ENCODE measurements at places on chromosomes 1 and 21. TPM values are rescaled to one million over a fixed set of nuclear protein-coding genes. Genes with fewer than 3 reads are reported as not detected.

CNIH3 gene
- 1.4 TPM for total RNA-seq

NBPF6 gene
- not detected for total RNA-seq

ASB17 gene
- not detected for total RNA-seq

KRTAP6-3 gene
- total RNA-seq = not detected

DNA sequence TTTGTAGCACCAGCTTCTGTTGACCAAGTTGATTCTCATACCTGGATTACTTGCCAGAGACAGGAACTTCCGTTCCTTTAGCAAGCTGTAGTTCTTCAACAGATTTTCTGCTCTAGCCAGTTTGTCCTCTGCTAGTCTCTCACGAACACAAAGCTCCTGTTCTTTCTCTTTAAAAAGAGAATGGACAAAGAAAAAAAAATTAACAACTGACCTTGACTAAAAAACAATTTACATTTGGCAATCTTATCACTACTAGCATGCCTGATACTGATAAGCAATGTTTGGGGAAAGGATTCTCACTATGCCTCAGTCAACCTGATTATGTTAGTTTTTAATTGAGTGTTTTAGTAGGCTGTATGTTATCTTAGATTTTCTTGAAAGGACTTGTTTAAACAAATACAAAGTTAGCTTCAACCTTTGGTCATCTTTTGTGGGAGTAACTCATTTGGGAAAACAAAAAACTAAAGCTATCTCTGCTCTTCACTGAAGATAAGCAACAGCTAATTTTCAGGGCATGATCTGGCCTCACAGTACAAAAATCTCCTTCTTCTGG is 8.3 kb downstream of the NEK2 start:
- no peak for DNase-seq

GRCh38 chr1:171119648-171120047 is 28.9 kb downstream of the FMO3 start:
- DNase-seq = no peak

Measured in epithelial cell of proximal tubule (primary cell).